Right lobe of liver (tissue), 6 donors: ENCODE measurements at places on chromosomes 5 and 9. TPM values are rescaled to one million over a fixed set of nuclear protein-coding genes. Genes with fewer than 3 reads are reported as not detected.
A peak's percentile ranks its signal among the peaks of the same experiment; 100 is the strongest.

The SGCD gene
- total RNA-seq = 3.1 TPM

The TOR2A gene
- 6.1 TPM for total RNA-seq

The SMAD5 gene
- 19.2 TPM for total RNA-seq

The ANXA6 gene
- total RNA-seq = 161 TPM

The BASP1 gene
- total RNA-seq = 3.7 TPM

The CTXN3 gene
- not detected for total RNA-seq

- no peak overlapping the region for H3K27ac ChIP-seq
- DNase-seq = no peak
- H3K36me3 ChIP-seq = no peaks in the 10 kb centered on the region
- H3K27me3 ChIP-seq = no peaks in the 10 kb centered on the region
Observed at GRCh38 chr9:91522481-91522880, 98.8 kb upstream of the NFIL3 start.

DNA sequence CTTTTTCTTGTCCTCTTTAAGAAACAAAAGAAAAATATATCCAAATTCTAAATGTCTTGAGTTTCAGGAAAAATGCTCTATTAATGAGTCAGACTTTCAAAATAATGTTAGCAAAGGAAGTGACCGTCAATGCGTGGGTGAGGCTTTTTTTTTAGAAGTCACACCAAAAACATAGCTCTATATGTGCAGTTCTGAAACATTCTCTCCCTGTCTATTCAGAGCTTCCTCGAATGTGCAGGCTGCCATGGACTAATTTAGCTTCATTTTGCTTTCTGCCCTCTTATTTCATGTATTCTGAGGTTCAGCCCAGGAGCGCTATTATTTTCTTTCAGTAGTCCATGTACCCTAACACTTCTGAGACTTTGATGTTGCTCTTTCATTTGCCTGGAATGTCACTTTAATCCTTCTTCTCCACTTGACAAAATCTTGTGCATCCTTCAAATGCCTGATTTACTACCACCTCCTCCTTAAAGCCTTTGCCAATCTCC is 72.5 kb upstream of the RASA1 start:
- no peaks in the 10 kb centered on the region for H3K4me1 ChIP-seq
- no peak overlapping the region for H3K4me3 ChIP-seq
- no peak for DNase-seq
- H3K27ac ChIP-seq = no peak overlapping the region

DNA sequence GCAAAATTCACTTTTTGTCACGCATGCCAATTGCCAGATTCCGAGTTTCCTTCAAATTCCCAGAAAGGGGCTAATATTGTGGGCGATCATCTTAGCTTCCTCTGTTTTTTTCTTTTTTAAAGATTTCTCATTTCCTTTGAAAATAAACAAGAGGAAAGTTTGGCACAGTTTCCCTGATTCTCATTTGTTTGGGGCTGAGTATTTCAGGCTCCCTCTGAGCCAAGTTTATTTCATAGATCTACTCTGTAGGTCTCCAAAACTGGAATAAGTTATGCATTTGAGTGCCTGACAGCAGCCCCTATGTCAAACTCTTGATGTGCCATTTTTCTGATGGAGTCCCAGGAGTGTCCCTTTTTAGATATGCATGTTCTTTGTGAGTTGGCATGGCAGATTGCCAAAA is 1297.2 kb upstream of the WWC1 start:
- H3K4me1 ChIP-seq = no peaks in the 10 kb centered on the region
- H3K36me3 ChIP-seq = no peaks in the 10 kb centered on the region
- H3K27ac ChIP-seq = no peak overlapping the region
- DNase-seq = no peak
- H3K4me3 ChIP-seq = no peak overlapping the region
- H3K27me3 ChIP-seq = no peaks in the 10 kb centered on the region

DNA sequence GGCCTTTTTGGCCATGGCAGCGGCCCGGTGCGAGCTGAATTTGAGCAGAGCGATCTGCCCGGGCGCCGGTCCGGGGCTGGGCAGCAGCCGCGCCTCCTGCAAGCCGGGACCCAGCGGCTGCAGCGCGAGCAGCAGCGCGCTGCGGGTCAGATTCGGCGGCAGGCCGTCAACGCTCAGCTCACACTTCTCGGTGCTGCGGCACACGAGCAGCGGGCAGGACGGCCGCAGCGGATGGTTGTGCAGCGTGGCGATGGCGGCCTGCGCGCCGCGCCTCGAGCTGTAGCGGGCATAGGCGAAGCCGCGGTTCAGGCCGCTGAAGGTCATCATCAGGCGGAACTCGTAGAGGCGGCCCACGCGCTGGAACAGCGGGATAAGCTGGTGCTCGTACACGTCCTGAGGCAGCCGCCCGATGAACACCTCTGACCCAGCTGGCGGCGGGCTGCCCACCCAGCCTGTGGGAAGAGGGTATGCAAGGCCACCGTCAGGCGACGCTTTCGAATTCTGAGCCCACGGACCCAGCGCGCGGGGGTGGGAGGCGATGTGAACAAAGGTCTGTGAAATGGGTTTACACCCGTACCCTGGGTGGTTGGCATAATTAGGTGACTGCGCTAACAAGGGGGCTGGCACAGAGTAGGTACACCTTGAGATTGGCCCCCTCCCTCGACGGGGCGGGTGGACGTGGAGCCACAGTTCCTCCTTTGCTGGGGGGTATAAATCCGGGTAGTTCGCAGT is 755 bp downstream of the DND1 start:
- H3K27me3 ChIP-seq = no peaks in the 10 kb centered on the region
- no peaks in the 10 kb centered on the region for H3K4me1 ChIP-seq
- peak; percentile 62 for DNase-seq
- H3K4me3 ChIP-seq = no peak overlapping the region
- H3K36me3 ChIP-seq = peaks cover 21% of the 10 kb centered on the region
- no peak overlapping the region for H3K27ac ChIP-seq

DNA sequence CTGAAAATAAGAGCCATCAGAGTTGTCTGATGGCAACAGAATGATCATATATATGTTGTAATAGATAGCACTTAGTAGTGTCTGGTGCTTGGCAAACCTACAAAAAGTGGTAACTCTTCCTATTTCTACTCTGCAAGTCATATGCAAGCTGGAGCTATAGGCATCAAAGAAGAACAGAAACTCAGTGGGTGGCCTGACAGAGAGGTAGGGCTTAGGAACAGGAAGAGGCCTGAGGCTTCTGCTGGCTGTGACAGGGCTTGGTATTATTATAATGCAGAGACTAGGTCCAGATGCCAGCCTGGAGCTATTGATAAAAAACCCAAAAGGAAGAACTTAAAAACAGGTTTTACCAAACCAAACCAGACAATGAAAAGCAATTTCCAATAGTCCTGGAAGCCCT is 4.4 kb upstream of the DIAPH1 start:
- H3K4me3 ChIP-seq = no peak overlapping the region
- no peak for DNase-seq
- H3K27ac ChIP-seq = no peak overlapping the region
- H3K4me1 ChIP-seq = peaks cover 11% of the 10 kb centered on the region
- H3K27me3 ChIP-seq = no peaks in the 10 kb centered on the region
- peaks cover 19% of the 10 kb centered on the region for H3K36me3 ChIP-seq

GRCh38 chr5:33309068-33309467 is 131.7 kb upstream of the TARS1 start:
- H3K36me3 ChIP-seq = no peaks in the 10 kb centered on the region
- no peak overlapping the region for H3K4me3 ChIP-seq
- DNase-seq = no peak
- H3K27ac ChIP-seq = no peak overlapping the region
- H3K27me3 ChIP-seq = no peaks in the 10 kb centered on the region
- no peaks in the 10 kb centered on the region for H3K4me1 ChIP-seq

GRCh38 chr5:143279698-143280097 is 123.8 kb downstream of the NR3C1 start:
- H3K27ac ChIP-seq = no peak overlapping the region
- H3K36me3 ChIP-seq = no peaks in the 10 kb centered on the region
- peaks cover 19% of the 10 kb centered on the region for H3K4me1 ChIP-seq
- DNase-seq = no peak
- no peaks in the 10 kb centered on the region for H3K27me3 ChIP-seq
- H3K4me3 ChIP-seq = no peak overlapping the region

DNA sequence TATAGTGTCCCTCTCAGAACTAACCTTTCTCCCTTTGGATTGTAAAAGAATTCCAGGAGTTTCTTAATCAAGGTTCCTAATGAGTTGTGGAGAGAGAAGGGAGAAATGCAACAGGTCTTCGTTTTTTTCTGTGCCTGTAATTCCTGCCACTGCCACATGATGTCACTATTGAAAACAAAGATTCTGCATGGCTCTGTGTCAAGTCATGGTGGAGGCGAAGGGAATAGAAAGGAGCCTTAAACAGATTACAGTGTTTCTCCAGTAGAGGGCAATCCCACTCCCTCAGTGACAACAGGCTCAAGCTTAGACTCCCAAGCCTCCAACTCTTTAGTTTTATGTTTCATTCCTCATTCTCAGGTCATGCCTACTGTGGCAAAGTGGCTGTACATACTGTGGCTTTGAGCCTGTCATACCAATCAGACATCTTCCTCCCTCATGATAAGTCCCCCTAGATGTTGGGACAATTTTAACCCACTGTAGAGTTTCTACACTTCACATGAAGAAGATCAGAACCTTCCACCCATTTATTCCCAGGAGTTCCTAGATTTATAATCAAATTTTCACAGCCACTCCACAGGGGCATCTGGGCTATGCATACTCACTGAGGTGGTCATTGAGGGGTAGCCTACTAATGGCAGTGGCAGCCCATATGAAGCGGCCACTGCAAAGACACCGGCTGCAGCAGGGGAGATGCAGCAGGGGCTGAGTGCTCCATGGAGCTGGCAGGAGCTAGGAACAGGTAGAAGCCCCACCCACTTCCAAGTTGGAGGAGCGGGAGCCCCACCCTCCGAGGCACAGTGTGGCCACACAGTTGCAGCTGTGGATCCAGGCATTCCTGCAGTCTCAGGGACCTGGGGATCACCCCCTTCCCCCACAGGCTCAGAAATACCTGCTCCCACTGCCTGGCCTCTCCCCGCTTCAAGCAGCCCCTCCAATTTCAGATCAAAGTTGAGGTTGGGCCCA is 97.4 kb upstream of the TRIM32 start:
- H3K4me3 ChIP-seq = no peak overlapping the region

- H3K4me1 ChIP-seq = no peaks in the 10 kb centered on the region
- no peaks in the 10 kb centered on the region for H3K36me3 ChIP-seq
- DNase-seq = no peak
- no peaks in the 10 kb centered on the region for H3K27me3 ChIP-seq
- no peak overlapping the region for H3K27ac ChIP-seq
Observed at GRCh38 chr5:72649449-72649848, 142.2 kb upstream of the ZNF366 start.

GRCh38 chr9:89444925-89445765 is 52.8 kb downstream of the SEMA4D start:
- peak; percentile 7 for DNase-seq
- H3K4me3 ChIP-seq = no peak overlapping the region
- no peaks in the 10 kb centered on the region for H3K36me3 ChIP-seq
- H3K27ac ChIP-seq = no peak overlapping the region
- H3K4me1 ChIP-seq = no peaks in the 10 kb centered on the region
- no peaks in the 10 kb centered on the region for H3K27me3 ChIP-seq

- H3K36me3 ChIP-seq = no peaks in the 10 kb centered on the region
- no peaks in the 10 kb centered on the region for H3K4me1 ChIP-seq
- H3K27me3 ChIP-seq = no peaks in the 10 kb centered on the region
- DNase-seq = no peak
- no peak overlapping the region for H3K27ac ChIP-seq
Observed at GRCh38 chr9:1995084-1995483, 20.1 kb upstream of the SMARCA2 start.

DNA sequence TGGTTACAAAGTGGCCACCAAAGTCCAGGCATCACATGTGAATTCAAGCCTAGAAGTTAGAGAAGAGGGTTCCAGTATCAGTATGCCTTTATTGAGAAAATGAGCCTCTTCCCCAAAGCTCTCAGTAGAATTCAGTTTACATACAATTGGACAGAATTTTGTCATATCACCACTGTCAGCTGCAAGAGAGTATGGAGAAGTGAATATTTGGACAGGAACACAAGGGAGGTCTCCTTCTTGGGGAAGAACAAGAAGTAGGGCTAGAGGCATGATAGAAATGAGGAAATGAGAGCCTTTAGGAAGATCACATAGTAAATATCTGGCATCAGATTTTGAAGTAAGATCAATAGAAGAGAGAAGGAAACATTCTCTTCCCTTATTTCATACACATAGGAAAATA is 27.8 kb upstream of the VLDLR start:
- no peaks in the 10 kb centered on the region for H3K36me3 ChIP-seq
- no peaks in the 10 kb centered on the region for H3K4me1 ChIP-seq
- H3K4me3 ChIP-seq = no peak overlapping the region
- DNase-seq = no peak
- H3K27ac ChIP-seq = no peak overlapping the region
- H3K27me3 ChIP-seq = no peaks in the 10 kb centered on the region

GRCh38 chr9:4258320-4259090 is 41.4 kb downstream of the GLIS3 start:
- no peaks in the 10 kb centered on the region for H3K36me3 ChIP-seq
- no peaks in the 10 kb centered on the region for H3K4me1 ChIP-seq
- H3K4me3 ChIP-seq = no peak overlapping the region
- no peak overlapping the region for H3K27ac ChIP-seq

DNA sequence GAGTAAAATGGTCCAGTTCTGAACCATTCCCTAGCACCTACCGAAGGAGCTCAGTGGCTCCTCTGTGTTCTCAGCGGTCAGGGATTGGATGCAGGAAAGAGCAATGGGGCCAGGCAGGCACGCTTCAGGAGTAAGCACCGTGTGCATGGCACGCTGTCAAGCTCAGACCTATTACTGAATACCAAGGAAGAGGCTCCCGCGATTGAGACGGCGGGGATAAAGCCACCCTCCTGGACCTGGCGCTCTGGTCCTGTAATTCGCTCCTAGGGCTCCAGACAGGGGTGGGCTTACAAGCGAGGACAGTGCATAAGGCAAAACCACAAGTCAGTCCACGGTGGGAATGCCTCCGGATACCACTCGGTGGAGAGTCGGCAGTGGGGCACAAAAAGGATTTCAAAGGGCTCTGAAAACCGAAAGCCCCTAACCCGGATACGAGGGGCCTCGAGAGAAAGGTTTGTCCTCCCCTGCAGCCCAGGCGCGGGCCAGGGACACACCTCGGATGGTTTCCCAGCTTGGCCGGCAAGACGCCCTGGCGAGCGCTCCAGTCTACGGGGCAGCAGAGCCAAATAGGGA is 988 bp downstream of the OXCT1 start:
- H3K36me3 ChIP-seq = no peaks in the 10 kb centered on the region
- H3K27me3 ChIP-seq = peaks cover 5% of the 10 kb centered on the region
- peak overlapping the region; percentile 38 for H3K4me3 ChIP-seq
